ENCODE measurements at places on chromosomes 11 and 22.

DNA sequence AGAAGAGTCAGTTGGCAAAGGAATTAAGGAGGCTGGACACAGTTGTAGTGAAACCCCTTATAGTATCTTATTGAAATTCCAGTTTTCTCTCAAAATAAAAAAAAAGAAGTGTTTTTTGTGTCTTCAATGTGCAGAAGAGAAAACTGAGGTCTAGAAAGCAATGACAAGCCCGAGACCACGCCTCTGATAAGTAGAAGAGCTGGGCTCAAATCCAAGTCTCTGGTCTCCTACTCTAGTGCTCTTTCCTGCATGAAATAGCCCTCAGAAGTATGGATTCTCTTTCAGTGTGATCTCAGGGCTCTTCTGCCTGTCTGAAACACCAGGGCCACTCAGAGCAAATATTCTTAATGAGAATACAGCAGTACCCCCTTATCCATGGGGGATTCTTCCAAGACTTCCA, 200.9 kb downstream of the KIF18A start:
- no peak for DNase-seq

- no peak for DNase-seq
Measured at GRCh38 chr11:100095809-100096208, 591.3 kb upstream of the ARHGAP42 start.

DNA sequence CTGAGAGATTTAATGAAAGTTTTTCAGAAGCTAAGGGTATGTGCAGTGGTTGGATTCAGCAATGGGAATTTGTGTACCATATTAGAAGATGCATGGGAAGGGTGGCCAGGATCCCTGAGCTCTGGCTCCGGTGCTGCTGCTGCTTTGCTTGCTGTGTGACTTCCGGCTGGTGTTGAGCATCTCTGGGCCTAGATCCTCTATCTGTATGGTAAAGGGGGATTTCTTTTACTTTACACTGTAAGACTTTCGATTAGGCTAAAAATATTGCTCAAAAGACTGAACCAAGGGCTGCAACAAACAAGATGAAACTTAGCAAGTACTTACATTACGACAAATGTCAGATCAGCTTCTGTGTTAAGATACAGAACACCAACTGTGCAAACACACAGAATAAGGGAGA, 39.1 kb downstream of the XRRA1 start:
- no peak for DNase-seq

DNA sequence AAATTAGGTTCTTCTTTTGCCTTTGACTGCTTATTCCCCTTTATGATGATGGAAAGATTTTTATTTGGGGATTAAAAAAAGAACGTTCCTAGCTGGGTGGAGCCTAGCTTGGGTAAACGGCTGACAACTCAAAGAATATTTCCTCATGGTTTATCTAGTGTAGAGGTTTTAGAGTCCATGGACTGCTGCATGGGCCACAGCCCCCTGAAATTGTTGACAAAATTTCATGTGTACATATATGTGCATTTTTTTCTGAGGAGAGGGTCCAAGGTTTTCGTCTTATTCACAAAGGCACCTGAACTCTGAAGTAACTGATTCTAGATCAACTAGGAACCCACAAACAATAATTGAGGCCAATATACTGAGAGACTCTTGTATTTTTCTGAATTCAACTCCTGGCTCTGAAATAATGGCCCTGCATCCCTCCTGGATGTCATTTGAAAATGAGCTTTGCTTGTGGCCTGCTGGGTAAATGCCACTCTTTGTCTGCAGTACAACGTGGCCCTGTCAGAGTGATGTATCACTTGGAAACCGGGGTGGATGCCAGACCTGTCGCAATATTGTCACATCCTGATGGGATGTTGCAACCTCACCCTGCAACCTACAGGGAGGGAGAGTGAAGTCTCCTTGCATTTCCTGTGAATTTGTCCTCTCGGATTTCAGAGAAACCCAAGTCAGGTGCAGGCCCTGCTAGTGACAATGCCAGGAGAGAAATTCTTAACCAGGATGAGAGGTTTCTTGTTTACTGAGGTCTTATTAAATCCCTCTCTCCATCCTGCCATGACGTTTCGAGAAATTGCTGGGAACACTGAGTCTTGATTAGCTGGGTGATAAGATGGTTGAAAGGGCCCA, 33.8 kb downstream of the EHF start:
- DNase-seq = no peak
